ENCODE measurements at places on chromosomes 7 and 10. TPM values are rescaled to one million over a fixed set of nuclear protein-coding genes. Genes with fewer than 3 reads are reported as not detected.
A peak's percentile ranks its signal among the peaks of the same experiment; 100 is the strongest.

Gene GALNT17
- not detected for total RNA-seq

Gene SPAG6
- not detected for total RNA-seq

Gene LRRD1
- not detected for total RNA-seq

- peaks cover 10% of the 10 kb centered on the region for H3K27me3 ChIP-seq
- peaks cover 14% of the 10 kb centered on the region for H3K4me1 ChIP-seq
- no peak overlapping the region for H3K4me3 ChIP-seq
- H3K36me3 ChIP-seq = no peaks in the 10 kb centered on the region
- DNase-seq = no peak
Measured at GRCh38 chr10:48605786-48606529, 1.1 kb upstream of the ARHGAP22 start.

GRCh38 chr7:46682836-46683624 lies 762.0 kb upstream of the IGFBP3 start:
- H3K27me3 ChIP-seq = no peaks in the 10 kb centered on the region
- H3K4me1 ChIP-seq = no peaks in the 10 kb centered on the region
- H3K36me3 ChIP-seq = no peaks in the 10 kb centered on the region

DNA sequence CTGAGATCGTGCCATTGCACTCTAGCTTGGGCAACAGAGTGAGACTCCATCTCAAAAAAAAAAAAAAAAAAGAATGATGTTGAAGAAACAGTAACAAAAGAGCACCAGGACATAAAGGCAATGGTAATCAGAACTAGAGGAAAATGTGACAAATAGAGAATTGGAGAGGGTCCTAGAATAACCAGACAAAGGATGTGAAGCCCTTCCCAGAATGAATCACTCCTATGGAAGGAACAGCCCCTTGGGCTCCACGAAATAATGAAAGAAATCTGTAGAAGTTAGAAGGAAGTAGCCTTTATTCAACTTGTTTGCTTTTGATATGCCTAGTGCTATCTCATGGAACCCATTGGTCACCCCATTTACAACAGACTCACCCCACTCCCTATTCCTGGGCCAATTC lies 169.2 kb downstream of the SUGCT start:
- no peaks in the 10 kb centered on the region for H3K36me3 ChIP-seq
- no peaks in the 10 kb centered on the region for H3K4me1 ChIP-seq
- no peaks in the 10 kb centered on the region for H3K27me3 ChIP-seq
- no peak for DNase-seq
- H3K4me3 ChIP-seq = no peak overlapping the region
- H3K27ac ChIP-seq = no peak overlapping the region

DNA sequence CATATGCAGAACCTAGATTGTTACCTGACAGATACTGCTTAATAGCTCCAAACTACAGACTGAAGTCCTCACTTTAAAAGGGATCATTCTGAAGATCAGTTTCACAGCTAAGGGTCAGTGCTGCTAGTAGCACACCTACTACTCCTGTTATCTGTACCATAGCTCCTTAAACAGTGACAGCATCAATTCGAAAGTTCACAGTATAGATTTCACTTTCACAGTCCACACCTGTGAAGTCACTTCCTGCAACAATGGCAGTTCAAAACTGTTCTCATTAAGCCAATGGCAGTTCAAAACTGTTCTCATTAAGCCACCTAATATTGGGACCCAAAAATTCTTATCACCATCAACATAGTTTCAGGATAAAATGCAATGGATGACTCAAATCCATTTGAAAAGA lies 10.7 kb upstream of the FHIP2A start:
- H3K27ac ChIP-seq = no peak overlapping the region
- no peak overlapping the region for H3K4me3 ChIP-seq
- H3K27me3 ChIP-seq = no peaks in the 10 kb centered on the region
- peak; percentile 20 for DNase-seq
- no peaks in the 10 kb centered on the region for H3K4me1 ChIP-seq

DNA sequence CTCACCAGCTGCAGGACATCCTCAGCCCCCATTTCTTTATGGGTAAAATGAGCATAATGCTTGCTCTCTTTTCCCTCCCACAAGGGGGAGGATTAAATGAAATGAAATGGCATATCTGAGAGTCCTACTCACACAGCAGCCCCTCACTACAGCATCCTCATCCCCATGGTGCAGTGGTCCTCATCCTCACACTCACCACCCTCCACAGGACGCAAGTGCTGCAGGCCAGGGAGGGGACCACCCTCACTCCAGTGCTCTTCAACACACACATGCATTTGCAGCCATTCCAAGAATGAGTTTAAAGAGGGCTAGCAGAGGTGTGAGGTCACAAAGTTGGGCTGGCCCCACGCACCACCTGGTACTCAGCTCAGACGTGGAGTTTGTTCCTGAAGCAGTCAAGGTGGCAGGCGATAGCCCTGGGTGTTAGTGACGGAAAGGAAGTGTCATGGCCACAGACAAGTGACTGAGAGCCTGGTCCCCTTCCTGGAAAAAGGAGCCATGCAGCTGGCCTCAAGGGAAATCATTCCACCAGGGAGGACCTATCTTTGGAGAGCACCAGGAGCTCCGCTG lies 234.0 kb downstream of the TNS3 start:
- no peak overlapping the region for H3K27ac ChIP-seq
- no peaks in the 10 kb centered on the region for H3K4me1 ChIP-seq
- no peaks in the 10 kb centered on the region for H3K36me3 ChIP-seq
- no peak for DNase-seq
